ENCODE measurements at places on chromosomes 7 and 10.

DNA sequence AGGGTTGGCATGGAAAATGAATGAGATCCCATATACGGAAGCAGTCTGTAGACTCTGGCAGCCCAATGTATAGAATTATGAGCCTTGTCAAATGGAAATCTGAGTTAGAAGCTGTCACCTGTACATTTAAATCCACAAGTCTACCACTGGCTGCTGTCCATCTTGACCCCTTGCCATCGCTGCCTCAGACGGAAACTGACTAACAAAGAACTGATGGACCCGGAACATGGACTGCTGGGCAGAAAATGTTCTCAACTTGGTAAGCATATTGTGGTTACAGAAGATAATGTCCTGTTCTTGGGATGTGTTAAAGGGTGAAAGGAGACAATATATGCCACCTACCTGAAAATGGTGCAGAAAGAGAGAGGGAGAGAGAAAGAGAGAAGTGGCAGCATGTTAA lies 37.5 kb downstream of the PARP12 start:
- DNase-seq: no peak

- no peak for DNase-seq
Measured at GRCh38 chr10:70966646-70967553, 78.5 kb upstream of the PCBD1 start.

GRCh38 chr7:45061352-45061751 lies 27.4 kb downstream of the NACAD start:
- peak; percentile 3 for DNase-seq

DNA sequence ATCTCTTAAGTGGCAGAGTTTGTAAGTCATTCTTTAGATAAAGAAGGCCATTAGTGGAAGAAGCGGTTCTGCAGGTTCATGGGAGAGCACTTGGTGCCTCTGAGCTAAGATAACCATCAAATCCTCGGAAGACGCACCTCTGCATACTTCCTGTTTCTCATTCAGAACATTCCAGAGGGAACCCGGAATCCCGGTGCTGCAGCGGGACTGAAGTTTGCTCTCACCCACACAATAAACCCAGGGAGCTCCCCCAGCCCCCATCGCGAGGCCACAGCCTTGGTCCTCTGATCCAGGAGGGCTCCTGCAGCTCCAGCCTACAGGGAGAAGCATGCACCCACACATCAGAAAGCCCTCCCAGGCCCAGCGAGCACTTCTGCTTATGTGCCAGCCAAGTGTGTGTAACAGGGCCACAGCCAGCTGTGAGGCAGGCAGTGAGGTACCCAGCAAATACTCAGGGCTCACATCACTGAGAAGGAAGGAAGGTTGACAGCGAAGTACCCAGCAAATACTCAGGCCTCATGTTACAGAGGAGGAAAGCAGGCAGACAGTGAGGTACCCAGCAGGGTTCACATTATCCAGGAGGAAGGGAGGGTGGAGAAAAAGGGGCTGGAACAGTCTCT lies 142.4 kb downstream of the DIP2C start:
- DNase-seq: peak; percentile 21

GRCh38 chr10:29734640-29734961 lies 99.8 kb upstream of the SVIL start:
- no peak for DNase-seq

- DNase-seq: no peak
Measured at GRCh38 chr10:77156406-77156879, 481.2 kb downstream of the KCNMA1 start.

GRCh38 chr10:110007161-110007700 lies 553 bp upstream of the ADD3 start:
- DNase-seq: no peak

- peak; percentile 80 for DNase-seq
Measured at GRCh38 chr10:103244666-103245271, 918 bp upstream of the RPEL1 start.

DNA sequence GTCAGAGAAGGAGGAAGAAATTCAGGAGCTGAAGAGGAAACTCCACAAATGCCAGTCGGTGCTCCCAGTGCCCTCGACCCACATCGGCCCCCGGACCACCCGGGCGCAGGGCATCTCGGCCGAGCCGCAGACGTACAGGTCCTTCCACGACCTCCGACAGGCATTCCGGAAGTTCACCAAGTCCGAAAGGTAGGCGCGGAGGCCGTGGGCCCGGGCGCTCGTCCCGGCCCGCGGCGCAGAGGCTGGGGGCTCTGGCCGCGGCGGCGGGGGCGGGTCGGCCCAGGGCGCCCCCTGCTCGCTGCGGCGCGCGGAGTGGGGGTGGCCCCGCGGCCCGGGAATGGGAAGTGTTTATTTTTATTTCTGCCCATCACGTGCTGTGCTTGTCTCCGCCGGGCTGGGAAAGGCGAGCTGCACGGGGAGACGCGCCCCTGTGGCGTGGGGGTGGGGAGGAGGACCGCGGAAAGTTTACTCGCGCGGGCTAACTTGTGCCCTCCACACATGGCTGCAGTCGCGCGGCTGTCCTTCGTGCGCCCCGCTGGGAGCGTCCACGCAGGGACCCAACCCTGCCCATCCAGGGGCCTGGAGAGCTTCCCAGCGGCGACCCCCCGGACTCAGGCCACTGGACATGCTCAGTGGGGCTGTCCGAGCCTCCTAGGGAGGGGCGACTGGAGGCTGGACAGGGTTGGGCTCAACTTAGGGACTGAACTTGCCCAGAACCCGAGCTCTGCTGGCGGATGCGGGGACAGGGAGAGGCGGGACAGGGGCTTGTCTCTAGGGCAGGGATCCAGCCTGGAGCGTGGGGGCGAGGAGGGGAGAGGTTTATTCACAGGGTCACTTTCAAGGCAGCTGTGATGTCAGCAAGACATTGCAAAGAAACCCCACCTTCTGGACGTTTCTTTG lies 82.6 kb upstream of the PRKG1 start:
- peak; percentile 87 for DNase-seq

DNA sequence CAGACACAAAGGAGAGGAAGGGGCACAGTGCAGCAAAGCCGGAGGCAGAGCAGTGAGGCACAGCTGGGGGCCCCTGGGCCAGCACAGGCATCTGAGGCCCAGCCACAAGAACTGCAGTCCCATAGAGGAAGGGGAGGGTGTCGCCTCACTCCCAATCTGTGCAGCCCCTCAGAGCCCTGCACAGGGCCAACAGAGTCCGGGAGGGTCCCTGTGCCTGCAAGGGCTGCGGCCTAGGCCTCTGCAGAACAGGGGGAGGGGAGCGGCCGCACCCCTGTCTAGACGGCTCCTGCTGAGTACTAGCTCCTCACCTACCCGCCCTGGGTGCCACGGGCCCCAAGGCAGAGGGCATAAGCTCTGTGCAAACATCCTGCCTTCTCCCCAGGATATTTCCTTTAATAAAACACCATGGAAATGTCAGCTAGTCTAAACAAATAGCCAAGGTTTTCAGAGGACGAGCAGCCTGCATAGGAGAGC lies 32.4 kb upstream of the RET start:
- DNase-seq: peak; percentile 50

DNA sequence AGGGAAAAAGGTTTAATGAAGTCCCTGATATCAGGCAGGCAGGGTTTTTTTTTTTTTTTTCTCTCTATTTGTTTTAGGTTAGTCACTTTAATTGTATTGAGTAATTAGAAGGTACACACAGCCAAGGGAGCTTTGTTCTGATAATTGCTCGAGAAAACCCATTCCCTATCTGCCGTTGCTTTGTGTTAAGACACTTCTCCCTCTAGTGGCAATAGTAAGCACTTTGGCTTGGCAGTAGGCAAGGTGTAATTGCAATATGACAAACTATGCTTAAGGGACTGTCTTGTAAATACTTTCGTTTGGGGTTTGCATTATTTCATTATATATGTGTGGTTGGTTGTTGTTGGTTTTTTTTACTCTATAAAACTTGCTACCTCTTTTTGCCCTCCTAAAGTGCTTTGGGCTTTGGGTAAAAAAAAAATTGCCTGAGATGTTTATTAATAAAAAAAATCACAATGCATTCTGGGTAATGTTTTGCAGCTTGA lies 113.4 kb downstream of the BTRC start:
- no peak for DNase-seq

DNA sequence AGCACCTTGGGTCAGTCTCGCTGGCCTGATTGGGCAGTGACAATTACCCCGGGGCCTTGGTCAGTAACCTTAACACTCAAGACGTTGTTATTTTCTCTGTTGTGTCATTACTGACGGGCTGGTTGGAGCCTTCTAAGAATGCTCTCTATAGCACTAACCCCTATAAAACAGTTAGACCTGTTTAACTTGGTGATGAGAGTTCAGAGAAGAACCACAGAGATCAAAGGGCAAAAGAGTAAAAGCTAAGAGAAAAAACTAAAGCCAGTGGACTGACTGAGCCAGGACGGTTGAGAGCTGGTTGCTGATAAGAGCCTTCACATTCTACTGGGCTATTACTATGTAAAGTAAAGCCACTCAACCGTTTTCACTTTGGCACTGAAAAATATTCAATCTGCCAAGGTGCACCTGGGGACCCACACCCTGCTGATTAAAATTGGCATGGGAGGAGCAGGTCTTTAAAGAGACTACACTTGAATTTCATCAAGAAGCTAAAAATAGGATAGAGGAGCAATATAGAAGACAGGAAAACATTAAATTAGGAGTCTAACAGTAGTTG lies 13.6 kb upstream of the ITGB1 start:
- DNase-seq: no peak

DNA sequence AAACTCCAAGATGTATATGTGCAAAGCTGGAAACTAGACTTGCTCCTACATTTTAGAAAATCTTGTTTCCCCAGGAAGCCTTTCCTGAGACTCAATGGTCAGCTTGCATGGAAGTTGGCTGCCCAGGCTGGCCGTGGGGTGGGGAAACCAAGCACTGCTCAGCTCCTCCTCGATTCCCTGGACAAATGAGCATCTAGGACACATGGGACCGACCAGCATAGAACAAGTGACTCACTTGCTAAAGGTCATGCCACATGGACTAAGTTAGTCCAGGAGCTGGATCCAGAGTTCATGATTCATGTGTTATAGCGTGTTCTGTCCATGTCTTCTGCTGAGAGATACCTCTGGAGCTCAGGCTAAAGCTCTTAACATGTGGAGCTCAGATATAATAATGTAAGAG lies 6.2 kb downstream of the FAM180A start:
- no peak for DNase-seq

DNA sequence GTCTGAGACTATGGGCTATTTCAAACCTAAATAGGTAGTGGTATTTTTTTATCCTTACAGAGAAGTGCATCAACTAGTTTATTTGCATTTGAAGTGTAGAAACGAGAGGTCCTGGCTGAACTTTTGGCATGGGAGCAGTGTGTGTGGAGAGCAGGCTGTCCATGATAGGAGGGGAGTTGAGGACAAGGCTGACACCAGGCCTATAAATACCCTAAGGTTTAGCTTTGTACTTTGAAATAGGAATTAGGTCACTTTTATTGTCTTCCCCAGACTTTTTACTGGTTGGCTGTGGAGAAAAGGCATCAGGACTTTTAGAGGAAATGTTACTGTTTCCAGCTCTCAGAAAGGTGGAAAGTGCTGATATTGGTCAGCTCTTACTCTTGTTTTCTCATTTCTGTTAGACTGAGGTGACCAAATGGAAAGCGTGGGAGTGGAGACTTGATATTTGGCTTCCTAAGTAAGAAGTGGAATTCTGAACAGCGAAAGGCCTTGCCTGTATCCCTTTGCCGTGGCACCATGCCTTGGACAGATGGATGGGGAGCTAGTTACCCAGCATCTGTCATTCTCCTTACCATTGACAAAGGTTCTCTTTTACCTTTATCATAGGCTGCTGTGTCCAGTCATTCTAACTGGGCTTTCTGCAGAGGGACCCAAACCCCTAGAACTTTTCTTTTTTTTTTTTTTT lies 46.0 kb downstream of the GBF1 start:
- DNase-seq: no peak

DNA sequence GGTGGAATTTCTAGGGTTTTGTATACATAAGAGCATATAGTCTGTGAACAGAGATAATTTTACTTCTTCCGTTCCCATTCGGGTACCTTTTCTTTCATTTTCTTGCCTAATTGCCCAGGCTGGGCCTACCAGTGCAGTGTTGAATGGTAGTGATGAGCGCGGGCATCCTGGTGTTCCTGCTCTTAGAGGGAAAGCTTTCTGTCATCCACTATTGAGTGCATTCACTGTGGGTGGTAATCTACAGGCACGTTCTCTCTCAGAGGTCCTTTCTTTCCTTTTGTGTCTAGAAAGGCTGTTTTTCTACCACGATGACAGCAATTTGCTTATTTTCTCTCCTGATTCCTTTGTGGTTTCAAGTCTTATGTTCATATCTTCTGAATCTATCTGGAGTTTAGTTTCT lies 65.0 kb downstream of the INPP5A start:
- no peak for DNase-seq

- no peak for DNase-seq
Measured at GRCh38 chr10:133311570-133311969, 2.9 kb downstream of the ZNF511 start.

DNA sequence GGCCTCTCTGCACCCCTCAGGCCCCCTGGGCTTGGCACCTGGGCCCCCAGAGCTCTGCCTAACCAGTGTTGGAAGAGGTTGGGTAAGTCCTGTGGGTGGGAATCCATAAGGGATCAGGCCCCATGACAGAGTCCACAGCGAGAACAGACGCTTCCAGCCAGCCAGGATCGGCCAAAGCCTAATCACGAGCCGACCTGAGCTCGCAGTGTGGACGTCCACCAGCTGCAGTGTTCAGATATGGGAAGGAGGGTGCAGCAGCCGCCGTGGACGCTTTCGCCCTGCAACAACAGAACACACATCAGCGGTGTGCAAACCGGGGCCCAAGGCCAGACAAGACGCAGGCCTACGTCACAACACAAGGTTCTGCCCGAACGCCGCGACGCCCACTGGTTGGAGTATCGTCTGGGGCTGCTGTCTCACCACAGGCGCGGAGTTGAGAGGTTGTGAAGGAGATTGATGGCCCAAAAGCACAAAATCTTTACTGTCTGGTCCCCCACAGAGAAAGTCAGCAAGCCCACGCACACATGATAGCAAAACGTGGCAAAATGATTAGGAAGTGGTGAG lies 102.1 kb downstream of the FOXL3 start:
- peak; percentile 61 for DNase-seq

DNA sequence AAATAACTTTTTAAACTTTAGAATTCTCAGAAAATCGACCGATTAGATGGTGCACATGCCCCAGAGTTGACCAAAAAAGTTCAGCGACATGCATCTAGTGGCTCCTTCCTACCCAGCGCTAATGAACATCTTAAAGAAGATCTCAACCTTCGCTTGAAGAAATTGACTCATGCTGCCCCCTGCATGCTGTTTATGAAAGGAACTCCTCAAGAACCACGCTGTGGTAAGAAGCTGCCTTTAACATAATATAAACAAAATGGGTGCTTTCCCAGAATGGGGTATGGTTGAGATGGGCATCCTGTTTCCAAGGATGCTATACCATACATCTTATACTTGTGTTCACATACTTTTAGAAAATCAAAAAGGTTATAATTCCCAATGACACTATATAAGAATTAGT lies 24.6 kb downstream of the GLRX3 start:
- no peak for DNase-seq

- DNase-seq: no peak
Measured at GRCh38 chr10:21184216-21184615, 287.1 kb upstream of the NEBL start.
